ENCODE measurements at places on chromosomes 7 and 10.

- no peak for DNase-seq
These were observed 249.8 kb upstream of the HPS1 start for GRCh38 chr10:98696516-98696915.

- DNase-seq, result no peak
These were observed 50.9 kb downstream of the CCDC3 start for GRCh38 chr10:12950583-12951128.

DNA sequence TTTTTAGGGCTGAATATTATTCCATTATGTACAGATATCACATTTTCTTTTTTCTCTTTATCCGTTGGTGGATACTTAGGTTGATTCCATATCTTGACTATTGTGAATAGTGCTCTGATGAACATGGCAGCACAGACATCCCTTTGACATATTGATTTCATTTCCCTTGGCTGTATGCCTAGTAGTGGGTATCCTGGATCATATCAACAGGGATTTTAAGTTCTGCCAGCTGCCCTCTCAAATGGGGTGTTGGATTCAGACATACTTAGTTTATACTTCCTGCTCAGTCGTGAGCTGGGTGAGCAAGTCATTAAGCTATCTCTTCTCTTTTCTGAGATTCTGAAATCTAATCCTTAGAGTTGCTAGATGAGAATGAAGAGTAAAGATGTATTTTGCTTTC lies 139.6 kb upstream of the SORCS3 start:
- DNase-seq, result no peak

DNA sequence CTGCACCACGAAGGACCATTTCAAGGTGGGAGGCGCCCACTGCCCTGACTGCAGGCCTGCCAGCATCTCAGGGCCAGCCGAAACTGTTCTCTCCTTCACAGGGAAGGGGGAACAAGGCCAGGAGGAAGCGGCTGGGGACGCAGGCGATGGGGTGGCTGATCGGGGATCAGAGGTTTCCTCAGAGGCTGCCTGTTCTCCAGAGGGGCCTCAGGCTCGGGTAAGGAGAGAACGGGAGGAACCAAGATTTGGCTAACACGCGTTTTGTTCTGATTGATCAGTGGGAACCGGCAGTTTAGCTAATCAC lies 87.9 kb downstream of the DIP2C start:
- no peak for DNase-seq

GRCh38 chr10:71984126-71984808 lies 20.1 kb downstream of the CHST3 start:
- DNase-seq, result no peak

Data from HepG2 (cell line).